Stimulated activated CD4-positive, alpha-beta T cell treated with anti-CD3 and anti-CD28 coated beads, Interleukin-4, amount 100 ng/mL, for 48 hours (primary cell): ENCODE measurements at places on chromosomes 12 and 14.
A peak's percentile ranks its signal among the peaks of the same experiment; 100 is the strongest.

- no peak for DNase-seq
Measured at GRCh38 chr12:65885312-65885711, 61.0 kb downstream of the HMGA2 start.

DNA sequence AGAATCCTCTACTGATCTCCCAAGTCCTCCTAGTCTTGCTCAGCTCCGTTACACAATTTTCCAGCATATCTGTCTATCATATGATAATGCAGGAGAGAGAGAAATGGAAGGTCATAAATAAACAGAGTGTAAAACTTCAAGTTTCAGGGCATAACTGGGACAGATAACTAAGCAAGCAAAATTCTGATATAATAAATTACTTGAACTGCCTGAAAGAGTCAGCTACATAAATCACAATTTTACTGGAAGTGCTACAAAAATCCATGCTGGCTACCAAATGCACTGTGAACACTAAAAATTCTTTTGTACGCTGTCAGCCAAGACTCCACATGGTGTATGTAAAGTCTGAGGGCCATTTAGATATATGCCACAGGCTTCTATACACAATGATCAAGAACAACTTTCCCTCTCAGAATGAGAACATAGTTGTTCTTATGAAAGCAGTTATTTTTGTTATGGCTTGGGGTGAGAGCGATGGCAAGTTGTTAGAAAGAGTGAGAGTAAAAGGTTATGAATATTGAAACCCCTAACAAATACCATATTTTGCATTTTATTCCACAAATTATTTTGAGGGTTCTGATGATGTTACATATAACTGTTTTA, 41.1 kb downstream of the GRIP1 start:
- DNase-seq = no peak

DNA sequence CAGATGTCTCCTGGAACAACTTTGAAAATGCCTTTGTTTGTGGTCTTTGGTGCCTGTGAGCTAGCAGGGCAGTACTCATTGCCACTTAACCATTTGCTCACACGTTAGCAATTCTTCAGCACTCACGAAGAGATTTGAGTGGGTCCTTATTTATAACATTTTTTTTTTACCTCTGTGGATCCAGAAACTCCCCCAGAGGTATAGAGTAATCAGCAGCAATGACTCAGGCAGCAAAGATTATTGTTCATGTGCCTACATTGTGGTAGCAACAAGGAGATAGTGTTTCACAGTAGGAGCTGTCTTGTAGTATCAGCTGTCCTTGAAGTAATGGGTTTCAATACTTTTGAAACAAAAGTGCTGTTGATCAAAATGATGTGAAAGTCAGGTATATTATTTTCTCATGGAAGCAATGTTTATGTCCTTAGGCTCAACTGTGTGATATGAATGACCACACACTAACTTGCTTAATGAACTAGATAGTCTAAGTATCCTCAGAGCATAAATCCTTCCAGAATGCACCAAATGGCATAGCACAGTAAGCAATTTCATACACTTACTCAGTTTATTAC, 304.1 kb downstream of the EGLN3 start:
- no peak for DNase-seq

DNA sequence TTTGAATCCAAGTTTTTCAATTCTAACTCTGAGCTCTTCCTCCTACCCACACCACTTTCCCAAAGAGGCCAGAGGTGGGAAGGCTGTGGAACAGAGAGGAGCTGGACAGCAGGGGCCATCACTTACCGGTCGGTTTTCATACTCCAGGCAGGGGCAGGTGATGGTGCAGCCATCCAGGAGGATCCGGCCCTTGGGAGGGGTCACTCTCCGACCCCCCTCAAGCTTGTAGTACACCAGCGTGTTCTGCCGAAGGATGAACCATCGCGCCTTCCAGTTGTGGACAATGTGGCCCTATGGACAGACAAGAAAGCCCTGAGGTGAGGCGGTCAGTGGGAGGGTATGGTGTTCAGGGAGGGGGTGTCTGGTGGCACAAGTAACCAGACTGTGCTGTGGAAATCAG, 14.4 kb downstream of the PLEK2 start:
- DNase-seq = no peak

DNA sequence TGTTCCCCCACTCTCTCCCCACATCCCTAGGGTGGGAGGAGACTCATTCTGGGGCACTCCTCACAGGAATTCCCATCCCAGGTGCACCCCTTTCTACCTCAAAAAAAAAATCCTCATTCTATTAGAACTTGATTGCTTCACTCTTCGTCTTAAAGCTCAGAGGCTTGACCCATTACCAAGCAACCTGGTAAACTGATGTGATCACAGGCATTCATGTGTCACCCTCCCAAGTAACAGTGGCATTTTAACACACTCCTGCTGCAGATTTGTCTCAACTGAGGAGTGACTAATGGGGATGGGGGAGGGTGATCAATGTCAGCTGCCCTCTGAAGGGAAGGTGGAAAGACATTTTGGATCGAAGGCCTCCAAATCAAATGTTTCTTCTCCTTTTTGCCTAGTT, 78.1 kb upstream of the PTHLH start:
- no peak for DNase-seq

- no peak for DNase-seq
Measured at GRCh38 chr12:117144599-117144998, 45.4 kb upstream of the TESC start.

DNA sequence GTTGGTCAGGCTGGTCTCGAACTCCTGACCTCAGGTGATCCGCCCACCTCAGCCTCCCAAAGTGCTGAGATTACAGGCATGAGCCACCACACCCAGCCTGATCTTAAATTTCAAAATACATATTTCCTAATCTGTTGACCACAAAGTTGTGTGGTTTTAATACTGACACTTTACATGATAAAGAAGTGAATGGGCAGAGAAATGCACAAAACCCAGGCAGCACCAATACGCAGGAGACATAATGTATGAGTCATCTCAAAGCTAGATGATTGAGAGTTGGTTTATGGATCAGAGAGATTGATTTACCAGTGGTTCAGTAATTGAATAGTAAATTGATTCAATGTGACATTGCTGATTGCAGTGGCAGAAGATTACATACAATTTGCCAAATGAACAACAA, 19.2 kb upstream of the PPP2R5E start:
- DNase-seq = no peak

DNA sequence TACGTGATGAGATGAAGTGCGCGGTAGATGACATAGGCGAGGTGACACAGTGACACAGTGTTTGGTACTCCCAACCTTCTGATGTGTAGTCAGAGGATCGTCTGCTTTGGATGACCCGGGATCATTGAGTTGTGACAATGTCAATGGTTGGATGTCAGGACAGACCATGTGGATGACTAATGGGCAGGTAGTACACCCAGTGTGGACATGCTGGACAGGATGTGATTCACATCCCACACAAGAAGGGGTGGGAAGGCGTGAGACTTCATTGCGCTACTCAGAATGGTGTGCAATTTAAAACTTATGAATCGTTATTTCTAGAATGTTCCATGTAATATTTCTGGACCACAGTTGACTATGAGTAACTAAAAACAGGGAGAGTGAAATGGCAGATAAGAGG, 23.8 kb downstream of the MAP3K9 start:
- no peak for DNase-seq

GRCh38 chr12:107320929-107321631, 227.7 kb upstream of the CRY1 start:
- DNase-seq = peak; percentile 61

GRCh38 chr12:51371295-51371953, 19.8 kb downstream of the GALNT6 start:
- no peak for DNase-seq

- DNase-seq = no peak
Measured at GRCh38 chr14:49930720-49931119, 37.8 kb downstream of the ARF6 start.
